ENCODE measurements at places on chromosomes 11 and 22.

GRCh38 chr11:108486331-108486730 lies 11.9 kb downstream of the POGLUT3 start:
- DNase-seq: no peak

- no peak for DNase-seq
These were observed 127.7 kb downstream of the BRD1 start for GRCh38 chr22:49699928-49700498.

DNA sequence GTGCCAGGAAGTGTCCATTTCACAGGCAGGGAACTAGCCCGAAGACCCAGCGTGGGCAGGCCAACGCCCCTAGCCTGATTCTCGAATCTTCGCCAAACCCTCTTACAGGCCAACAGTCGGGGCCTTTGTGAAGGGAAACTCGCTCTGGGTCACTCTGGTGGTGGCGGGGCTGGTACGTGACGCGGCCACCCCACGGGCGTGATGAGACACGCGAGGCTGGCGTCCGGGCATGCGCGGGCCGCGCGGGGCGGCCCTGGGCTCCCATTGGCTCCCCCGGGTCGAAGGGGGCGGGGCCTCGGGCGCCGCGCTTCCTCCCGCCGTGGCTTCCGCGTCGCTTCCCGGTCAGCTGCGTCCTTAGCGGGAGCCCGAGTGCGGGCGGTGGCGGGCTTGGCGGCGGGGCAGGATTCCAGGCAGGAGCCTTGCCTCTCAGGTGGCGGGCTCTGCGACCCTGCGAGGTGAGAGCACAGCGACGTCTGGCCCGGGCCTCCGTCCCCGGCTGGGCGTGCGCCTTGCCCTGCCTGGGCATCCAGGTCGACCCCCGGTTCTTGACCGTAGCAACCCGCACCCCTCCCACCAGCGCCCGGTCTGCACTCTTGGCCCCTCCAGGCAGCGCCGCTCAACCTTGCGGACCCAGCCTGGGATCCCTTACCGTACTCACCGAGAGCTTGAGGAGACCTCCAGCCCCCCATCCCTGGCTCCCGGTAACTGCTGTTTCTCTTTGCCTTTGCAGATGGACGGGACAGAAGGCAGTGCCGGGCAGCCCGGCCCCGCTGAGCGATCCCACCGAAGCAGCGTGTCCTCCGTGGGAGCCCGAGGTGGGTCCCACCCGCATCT lies at the start of gene FRMD8:
Gene FRMD8, plus strand, starts transcription at position 331 of the 834 bp plus-strand sequence. Its CDS starts 400 bp downstream, at position 731.
- DNase-seq: peak; percentile 88

- DNase-seq: peak; percentile 16
These were observed 419 bp downstream of the ANKRD54 start for GRCh38 chr22:37843741-37844089.

DNA sequence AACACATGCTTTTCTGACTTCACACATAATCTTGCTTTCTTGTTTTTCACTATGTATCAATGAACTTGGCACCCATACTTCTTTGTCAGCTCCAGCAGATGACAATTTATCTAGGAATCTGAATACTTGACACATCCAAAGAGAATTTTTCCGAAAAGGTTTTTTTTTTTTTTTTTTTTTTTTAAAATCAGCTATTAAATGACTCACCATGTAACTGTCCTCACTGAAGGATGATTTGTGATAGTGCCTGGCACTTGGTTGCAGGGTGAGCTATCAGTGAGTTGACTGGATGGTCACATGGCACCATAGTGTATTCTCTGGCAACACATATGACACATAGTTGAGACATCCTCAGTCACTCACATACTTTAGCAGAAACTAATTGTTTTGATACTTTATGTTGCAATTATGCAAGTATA lies 133.4 kb upstream of the E2F8 start:
- no peak for DNase-seq

GRCh38 chr11:41519696-41520095 lies 60.2 kb upstream of the LRRC4C start:
- DNase-seq: no peak

DNA sequence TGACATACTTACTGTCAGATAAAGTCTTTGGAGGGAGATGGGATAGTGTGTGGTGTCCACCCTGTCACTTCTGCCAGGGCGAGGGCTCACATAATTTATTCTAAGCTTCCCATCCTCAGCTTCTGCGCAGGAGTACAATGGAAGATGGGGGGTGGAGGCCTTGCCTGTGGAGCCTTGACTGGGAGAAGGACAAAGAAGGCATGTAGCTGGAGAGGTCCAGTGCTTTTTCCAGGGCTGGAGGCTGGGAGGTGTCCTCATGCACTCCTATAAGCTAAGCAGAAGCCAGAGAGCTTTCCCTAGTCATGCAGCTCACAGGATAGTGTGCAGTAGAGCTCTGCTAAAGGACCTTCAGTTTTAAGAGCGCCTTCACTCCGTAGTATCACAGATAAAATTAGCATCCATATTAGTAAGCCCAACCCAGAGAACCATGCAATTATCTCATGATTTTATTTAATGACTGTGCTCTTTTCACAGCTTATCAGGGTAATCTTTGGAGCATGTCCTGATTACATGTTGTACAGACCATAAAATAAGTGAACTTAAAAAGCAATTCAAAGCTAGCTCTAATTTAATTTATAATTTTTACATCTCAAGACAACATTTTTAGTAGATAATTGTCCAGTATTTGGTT lies 148.3 kb downstream of the TEAD1 start:
- DNase-seq: no peak

DNA sequence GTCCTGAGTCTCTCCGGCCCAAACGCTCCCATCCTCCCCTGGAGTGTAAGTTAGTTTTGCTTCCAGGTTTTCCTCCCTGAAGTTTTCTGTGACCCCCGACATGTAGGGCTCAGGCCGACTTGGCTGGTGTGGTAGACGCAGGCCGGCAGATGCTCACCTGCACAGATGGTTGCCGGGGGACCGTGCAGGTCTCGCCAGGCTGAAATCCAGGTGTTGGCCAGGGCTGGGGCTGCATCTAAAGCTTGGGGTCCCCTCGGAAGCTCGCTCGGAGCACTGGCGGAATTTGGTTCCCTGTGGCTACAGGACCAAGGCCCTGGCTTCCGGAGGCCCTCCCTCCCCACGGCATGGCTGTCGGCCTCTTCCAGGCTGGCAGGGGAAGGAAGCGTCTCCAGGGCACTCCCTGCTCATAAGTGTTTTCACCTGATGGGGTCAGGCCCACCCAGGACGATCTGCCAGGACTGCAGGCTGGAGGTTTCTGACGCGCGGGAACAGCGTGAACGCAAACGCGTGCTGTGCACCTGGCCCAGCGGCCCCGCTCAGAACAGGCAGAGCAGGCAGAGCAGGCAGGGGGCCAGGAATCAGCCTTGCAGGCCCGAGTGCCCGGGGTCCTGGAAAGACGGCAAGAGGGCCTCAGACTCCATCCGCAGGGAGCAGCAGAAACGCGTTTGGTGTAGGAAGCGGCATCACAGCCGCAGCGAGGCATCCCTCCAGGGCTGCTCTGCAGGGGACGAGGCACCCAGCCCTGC lies 258.2 kb downstream of the BRD1 start:
- DNase-seq: no peak

DNA sequence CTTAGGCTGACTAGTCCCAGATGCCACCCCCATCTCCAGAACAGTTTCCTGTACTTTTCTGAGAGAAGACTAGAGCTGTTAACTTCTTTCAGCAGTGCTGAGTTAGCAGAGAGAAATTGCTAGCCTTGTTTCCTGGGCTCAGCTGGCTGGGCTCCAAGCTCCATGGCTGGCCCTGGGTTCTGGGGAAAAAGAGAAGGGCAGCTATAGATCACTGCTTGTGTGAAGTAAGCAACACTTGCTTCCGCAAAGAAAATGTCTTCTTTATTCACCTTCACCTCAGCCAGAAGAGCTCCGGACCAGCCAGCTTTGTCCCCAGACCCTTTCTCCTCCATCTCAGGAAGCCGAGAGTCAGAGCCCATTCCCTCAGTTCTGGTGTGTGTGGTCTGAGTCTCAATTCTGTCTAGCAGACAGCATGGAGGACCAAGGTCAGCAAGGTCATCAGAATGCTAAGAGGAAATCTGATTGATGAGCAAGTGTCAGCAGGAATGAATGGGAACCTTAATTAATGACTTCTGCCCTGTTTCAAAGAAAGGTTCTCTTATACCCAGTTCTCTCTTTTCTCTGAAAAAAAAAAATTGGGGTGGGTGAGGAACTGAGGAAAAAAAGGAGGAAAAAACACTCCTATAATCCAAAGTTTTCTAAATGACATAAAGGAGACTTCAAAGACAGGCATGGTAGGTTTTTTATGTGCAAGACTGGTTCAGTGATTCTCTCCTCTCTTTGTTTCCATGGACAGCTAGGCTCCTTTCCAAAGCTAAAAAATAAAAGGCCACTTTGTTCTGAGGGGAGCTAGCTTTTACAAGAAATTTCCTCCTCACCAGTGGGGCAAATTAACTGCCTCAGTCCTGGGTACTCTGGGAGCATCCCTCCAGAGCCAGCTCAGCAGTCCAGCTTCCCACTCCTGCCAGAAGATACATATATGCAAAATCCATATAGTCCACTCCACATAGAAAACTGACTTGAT lies 63.6 kb upstream of the FAM181B start:
- DNase-seq: no peak

DNA sequence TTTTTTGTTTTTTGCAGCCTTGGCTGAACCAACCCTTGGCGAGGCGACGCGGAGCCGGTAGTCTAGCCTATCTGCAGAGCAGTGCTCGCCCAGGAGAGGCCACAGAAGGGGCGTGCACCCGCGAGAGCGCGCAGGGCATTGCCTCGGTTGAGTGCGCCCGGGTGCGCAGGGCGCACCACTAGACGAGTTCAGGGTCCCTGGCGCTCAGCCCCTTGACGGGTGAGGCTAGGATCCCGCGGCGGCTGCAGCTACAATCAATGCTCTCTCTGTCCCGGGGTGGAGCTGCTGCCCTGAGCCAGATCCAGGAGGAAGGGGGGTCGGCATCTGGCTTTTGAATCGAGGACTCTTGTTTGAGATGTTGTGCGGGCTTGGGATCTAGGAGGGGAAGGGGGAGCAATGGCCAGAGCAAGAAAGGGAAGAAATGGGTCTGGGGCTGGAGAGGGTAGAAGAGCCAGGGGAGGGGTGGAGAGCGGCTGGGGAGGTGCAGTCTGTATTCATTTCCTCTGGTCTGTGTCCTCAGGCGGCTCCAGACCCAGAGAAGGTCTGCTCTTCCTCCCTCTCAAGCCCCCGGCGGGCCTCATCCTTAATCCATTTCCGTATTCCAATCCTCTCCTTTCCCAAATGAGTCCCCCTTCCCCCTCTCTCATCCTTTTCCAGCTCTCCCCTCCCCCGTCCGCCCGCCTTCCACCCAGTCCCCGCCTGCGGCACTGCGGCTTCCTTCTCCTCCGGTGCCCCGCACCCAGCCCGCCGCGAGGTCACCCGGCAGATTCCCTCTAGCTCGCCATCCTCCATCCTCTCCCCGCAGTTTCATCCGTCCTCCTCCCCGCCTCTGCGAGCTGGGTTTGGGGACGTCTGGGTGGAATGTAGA lies 797 bp downstream of the THY1 start:
- no peak for DNase-seq

GRCh38 chr11:34208266-34209135 lies 103.1 kb downstream of the NAT10 start:
- DNase-seq: no peak

- DNase-seq: no peak
These were observed 190.6 kb upstream of the NTM start for GRCh38 chr11:131179836-131180235.

- no peak for DNase-seq
These were observed 35.0 kb upstream of the HIPK3 start for GRCh38 chr11:33222052-33222750.
